LoVo (cell line): ENCODE measurements at places on chromosomes 6 and 20.

GRCh38 chr20:58759947-58760346 is 67.3 kb downstream of the NPEPL1 start:
- DNase-seq = no peak

DNA sequence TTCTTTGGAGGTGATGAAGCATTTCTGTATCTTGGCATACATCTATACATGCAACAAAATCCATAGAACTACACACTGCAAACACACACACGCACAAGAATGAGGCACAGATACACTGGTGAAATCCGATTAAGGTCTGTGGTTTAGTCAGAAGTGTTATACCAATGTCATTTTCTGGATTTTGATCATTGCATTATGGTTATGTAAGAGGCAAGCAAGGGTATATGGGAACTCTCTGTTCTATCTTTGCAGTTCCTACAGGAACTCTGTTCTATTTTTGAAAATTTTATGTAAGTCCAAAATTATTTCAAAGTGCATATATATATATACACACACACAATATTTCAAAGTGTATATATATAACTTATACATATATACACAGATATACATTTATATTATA is 101.7 kb downstream of the SYNDIG1 start:
- no peak for DNase-seq

DNA sequence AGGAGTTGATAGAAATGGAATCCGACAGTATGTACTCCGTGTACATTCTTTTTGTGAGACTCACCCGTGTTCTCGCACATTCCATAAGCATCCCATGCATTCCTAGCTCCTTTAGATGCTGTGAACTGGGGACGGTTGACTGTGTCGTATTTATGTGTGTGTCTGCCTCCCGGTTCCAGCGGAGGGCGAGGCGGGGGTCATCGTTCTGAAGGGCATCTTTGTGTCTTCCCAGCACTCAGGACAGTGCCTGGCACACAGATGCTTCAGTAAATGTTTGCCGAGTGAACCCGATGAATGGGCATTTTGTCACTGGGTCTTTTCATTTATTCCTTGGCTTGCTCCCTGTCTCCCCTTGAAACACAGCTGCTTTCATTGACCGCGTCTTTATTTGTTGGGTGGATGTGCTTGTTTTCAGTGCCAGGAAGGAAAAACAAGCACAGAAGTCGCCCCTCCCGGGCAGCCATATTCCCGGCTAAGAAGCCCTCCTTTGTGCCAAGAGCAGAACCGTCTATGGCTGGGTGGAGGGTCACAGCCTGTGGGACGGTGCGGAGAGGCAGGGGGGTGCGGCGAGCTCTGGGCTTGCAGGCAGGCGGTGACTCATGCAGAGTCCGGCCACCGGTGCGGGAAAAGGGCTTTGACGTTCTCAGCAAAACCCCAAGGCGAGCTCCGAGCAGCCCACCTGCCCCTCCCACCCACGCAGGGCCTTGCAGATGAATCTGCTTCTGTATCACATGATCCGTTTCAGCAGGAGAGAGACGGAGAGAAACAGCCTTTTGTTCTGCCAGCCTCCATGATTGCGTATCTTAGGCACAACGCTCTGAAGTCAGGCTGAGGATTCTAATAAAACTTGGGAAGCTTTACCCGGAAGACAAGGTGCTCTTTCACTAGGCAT is 11.2 kb upstream of the PSMG4 start:
- no peak for DNase-seq

- no peak for DNase-seq
Observed at GRCh38 chr20:16864963-16865362, 116.8 kb downstream of the OTOR start.

DNA sequence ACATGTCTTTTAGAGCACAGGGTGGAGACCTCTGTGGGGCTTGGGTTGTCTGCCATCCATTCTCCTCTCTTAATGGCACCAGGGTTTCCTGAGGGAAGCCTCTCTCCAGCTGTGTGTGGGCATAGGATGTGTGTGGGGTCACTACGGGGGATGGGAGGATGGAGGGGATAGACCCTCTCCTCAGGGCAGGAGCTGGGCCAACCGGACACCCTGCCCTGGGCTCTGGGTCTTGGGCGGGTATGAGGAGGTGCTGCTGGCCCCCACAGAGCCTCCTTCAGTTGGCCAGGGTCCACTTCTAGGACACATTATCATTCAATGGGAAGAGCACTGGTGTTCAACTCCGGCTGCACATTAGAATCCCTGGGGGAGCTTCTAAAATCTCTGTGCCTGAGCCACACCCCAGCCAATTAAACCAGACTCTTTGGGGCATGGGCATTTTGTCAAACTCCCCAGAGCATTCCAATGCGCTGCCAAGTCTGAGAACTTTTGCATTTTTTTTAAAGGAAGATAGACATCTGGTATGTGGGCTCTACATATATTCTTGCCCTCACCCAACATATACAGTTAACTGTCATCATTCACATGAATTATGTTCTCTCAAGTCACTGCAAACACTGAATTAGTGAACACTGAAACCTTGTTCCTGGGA is 38.5 kb downstream of the TRAM2 start:
- no peak for DNase-seq

GRCh38 chr20:37759052-37759553 is 65.3 kb downstream of the CTNNBL1 start:
- DNase-seq = no peak

DNA sequence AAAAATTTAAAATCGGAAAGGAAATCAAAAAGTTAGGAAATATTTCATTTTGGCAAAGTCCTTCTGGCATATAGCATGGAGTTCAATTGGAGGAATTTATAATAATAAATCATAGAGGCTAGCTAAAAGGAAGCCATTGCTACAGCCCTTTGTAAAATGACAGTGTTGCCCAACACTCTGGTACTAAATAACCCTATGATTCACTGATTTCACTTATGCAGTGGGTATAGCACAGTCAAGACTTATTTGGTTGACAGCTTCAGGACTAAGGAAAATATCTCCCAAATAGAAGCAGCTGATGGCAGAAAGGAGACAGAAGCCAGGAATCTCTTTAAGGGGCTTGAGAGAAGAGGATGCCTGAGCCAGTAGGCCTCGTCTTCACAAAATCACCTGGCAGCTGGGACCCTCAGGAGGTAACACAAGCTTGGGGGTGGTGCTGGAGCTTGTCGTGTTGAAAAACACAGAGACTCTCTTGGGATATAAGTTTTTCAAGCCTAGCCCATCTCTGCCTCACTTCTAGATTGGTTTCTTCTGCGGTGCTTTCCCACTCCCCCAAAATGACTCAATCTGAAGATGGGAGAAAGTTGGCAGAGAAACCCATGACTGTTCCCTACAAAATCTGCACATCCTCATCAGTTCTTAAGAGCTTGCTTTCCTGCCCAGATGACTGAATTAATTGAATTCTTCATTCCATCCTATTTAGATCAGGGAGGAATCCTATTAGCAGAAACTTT is 38.4 kb upstream of the EYA4 start:
- DNase-seq = no peak

DNA sequence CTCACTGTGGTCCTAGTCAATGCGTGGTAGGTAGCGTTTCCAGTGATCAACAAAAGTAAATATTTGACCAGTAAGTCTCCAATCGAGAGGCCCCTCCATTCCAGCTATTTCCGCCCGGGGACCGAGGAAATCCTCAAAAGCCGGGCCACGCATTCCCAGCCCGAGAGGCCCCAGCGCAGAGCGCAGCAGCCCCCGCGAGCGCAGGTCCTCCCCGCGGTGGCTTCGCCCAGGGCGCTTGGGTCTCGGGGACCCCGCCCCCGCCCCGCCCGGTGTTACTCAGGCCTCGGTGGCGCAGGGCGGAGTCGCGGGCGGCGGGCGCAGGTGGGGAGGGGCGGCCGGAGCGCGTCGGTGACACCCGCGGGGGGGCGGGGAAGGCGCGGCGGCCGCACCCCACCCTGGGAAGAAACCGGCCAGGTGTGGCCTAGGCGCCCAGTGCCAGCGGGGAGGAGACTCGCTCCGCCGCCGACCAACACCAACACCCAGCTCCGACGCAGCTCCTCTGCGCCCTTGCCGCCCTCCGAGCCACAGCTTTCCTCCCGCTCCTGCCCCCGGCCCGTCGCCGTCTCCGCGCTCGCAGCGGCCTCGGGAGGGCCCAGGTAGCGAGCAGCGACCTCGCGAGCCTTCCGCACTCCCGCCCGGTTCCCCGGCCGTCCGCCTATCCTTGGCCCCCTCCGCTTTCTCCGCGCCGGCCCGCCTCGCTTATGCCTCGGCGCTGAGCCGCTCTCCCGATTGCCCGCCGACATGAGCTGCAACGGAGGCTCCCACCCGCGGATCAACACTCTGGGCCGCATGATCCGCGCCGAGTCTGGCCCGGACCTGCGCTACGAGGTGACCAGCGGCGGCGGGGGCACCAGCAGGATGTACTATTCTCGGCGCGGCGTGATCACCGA is at the start of gene DSP:
Gene DSP (plus strand): TSS at position 497 of the 890 bp plus-strand sequence. CDS start 245 bp downstream, at position 742.
- peak; percentile 90 for DNase-seq

DNA sequence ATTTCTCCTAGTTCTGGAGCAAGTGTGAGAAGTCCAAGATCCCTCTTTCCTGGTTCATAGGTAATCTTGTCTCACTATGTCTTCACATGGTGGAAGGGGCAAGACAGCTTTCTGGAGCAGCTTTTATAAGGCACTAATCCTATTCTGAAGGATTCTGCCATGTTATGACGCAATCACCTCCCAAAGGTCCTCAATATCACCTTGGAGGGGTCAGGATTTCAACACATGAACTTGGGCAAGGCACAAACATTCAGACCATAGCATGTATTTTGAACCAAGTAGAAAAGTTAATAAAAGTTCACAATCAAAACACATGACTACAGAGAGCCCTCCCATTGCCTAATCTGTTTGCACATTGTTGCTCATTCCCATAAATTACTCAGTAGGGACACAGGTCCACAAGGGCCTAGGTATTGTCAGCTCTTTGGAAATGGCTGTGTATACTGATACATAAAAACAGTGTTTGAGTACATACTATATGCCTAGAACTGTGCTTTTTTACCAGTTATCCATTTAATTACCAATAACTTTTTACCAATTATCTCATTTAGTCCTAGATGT is 11.3 kb upstream of the TRDN start:
- no peak for DNase-seq
